Cerebellar nuclear complex (tissue), 1 donor: ENCODE measurements at places on chromosomes 3 and 15.
A peak's percentile ranks its signal among the peaks of the same experiment; 100 is the strongest.

GRCh38 chr3:57692396-57693147, at the start of gene DENND6A:
TSS of gene DENND6A (minus strand) at chr3:57693077. CDS start at chr3:57693018, 59 bp downstream.
- no peak for DNase-seq

DNA sequence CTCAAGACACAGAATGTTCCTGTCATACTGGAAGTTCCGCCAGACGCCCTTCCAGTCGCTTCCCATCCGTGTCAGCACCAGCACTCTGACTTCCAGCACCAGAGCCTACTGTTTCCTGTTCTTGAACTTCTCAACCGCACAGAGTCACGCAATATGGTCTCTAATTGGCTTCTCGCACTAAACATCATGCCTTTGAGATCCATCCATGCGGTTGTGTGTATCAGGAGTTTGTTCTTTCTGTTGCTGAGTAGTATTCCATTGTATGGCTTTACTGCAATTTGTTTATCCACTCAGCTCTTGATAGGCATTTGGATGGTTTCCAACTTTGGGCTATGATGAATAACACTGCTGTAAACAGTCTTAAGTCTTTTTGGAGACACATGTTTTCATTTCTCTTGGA, 112.1 kb downstream of the LRRK1 start:
- DNase-seq = no peak

- DNase-seq = no peak
These were observed 102.4 kb downstream of the KLHL25 start for GRCh38 chr15:85692321-85692720.

DNA sequence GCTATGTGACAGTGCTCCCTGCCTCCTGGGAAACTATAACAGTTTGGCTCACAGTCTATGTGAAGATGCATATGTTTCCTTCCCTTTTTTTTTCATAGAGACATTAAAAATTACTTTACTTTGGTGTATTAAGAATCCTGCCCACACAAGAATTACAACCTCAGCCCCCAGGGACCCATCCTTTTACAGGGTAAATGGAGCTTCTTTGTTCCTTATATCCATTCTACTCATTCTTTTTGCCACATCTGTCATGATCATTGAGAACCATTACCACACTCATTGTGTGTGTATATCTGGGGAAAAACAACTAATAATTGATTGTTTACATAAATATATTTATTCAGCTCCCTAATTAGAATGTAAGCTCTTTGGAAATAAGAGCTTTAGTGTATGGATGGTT, 157.4 kb downstream of the SSR3 start:
- no peak for DNase-seq

DNA sequence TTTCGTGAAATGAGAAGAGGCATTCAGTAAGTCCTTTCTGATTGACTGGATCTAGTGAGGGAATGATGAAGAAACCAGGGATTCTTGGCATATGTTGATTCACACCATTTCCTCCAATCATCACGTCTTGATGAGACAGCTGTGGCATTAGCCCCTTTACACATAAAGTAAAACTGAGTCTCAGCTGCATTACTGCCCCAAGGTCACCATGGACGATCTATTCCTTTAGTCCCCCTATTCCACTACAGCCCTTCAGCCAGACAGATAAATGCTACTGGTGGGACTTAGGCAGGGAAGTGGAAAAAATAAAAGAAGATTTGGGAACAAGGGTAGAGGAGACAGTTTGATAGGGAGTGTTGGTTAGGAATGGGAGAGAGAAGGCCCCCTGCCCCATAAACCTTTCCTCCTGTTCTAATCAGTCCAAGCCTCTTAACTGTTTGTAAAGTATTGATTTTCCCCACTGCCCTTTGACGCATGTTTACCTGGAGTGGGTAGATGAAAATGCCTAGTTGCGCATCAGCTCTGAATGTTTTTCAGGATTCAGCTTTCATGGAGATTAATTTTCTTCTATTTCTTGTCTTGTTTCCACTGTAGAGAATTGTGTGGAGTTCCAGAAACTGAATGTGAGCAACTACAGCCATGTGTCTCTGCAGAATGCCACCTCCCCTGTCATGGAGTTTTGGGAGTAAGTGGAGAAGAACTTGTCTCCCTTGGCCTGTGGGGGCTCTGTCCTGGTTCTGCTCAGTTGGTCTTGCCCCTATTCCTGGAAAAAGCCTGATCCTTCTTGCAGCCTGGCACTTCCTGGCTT, 6.9 kb downstream of the SLC6A11 start:
- no peak for DNase-seq

- peak; percentile 31 for DNase-seq
These were observed 79.4 kb downstream of the CORO2B start for GRCh38 chr15:68658151-68658550.

DNA sequence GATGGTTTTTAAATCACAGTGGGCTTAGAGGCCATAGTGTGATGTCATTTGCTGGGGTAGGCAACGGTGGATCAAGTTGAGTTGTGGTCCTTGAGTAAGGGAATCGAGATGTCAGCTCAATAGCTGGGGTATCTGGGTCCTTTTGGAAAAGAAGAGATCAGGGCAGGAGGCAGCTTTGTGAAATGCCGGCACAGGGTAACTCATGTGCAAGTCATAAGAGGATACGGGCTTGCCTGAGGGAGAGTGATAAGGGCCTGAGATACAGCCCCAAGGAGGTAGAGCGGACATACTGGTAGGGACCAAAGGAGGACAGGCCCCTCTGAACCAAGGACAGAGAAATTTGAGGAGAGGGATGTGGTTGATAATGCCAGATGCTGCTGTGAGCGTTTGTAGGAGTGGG, 4.2 kb upstream of the FAM131A start:
- DNase-seq = no peak

DNA sequence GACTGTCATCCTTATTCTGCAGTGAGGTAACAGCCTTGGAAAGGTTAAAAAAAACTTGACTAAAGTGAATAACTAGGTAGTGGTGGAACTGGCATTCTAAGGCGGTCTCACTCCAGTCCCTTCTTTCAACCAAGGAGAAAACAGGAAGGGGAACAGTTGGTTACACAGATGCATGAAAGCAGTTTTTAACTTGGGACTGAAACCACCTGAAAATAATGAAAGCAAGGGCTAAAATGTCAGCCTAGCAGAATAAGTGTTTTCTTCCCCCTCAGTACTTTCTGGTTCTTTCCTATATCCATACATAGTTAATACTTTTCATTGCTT, 748 bp upstream of the AVEN start:
- DNase-seq = no peak

DNA sequence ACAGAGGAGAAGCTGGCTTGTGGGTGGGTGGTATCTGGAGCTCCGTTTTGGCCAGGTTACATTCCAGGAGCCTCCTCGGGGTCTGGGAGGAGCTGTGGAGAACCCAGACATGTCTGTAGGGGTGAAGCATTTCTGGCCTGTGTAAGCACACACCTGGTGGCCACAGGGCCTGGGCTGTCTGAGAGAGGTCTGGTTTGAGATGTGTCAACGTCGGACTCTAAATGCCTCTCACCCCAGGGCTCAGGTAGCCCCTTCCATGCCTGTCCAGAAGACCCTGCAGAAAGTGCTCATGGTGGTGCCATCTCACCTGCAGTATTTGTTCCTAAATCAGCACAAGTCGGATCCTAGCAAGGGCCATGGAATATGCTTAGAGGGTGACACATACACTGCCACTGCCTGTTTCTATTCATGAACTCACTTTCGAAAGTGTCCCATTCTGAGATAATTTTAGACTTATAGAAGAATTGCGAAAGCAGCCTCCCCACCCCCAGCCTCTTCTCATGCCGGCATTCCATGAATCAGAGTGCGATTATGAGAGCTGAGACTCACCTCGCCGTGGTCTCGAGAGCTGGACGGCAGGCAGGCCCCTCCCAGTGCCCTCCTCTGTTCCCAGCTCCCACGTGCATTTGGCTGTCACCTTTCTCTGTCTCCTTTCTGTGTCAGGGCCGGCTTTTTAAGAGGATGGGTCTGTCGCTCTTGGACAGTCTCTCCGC, 63.7 kb downstream of the KLF15 start:
- no peak for DNase-seq

DNA sequence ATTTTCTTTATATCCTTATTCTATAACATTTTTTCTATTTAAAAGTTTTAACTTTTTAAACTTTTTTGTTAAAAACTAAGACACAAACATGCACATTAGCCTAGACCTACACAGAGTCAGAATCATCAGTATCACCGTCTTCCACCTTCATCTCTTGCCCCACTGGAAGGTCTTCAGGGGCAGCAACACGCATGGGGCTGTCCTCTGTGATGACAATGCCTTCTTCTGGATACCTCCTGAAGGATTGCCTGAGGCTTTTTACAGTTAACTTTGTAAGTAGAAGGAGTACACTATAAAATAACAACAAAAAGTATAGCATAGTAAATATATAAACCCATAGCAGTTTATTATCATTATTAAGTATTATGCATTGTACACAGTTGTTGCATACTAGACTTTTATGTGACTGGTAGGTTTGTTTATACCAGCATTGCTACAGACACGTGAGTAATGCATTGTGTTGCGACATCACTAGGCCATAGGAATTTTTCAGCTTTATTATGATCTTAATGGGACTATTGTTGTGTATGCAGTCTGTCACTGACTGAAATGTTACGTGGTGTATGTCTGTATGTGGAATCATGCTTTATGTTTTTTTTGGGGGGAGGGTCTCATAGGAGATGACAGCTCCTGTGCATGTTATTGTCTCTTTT, 18.2 kb downstream of the ATP1B3 start:
- no peak for DNase-seq

DNA sequence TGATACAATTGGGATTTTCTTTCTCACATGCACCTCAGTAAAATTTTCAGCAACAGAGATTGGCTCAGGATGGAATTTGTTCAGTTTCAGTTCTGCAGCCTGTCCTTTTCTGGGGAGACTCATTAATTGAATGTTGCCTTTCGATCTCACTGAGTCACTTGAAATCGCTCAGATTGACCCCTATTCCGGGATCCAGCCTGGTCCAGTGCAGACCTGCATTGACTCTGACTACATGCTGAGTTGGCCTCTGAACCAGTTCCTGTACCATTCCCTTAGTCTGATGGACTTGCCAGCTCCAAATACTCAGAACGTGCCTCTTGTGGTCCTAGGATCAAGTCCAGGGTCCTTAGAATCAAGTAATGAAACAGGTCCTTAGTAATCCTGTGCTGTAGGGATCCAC, 9.4 kb downstream of the IGF1R start:
- no peak for DNase-seq
